ENCODE measurements at places on chromosomes 2 and 18.

DNA sequence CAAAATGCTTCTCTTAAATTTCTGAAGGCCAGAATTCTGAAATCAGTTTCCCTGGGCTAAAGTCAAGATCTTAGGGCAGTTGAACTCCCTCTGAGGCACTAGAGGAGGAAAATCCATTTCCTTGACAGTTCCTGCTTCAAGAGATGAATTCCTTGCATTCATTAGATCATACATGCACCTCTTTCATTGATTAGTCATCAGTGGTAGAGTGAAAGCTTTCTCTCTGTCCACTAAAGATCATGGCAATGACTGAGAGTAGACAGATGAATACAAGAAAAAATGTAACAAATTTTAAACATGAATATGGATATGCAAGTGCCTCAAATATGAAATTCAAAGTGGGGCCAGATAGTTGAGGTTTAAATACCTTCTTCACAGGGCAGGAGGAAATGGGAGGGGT lies 693.4 kb upstream of the TMEFF2 start:
- DNase-seq: no peak

- DNase-seq: peak; percentile 87
Measured at GRCh38 chr2:42493468-42494354, at the start of gene KCNG3. Gene KCNG3 (minus strand): TSS chr2:42493982. CDS start chr2:42493501, 481 bp downstream.

DNA sequence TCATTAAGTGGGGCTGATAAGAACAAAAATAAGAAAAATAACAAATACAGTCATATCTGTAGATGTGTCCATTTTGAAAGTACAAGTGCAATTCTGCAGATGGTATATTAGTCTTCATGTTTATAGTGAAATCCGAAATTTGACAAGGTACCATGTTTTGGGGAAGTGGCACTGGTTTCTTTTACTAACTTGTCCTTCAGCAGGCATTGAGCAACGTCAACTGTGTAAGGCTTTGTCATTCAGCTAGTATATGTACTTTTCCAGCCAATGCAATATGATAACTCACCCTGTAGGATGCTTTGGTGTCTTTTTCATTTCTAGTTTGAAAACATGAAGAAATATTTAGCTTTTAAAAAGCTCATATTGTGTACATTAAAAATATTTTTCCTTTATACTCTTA lies 139.9 kb downstream of the MCFD2 start:
- DNase-seq: no peak

DNA sequence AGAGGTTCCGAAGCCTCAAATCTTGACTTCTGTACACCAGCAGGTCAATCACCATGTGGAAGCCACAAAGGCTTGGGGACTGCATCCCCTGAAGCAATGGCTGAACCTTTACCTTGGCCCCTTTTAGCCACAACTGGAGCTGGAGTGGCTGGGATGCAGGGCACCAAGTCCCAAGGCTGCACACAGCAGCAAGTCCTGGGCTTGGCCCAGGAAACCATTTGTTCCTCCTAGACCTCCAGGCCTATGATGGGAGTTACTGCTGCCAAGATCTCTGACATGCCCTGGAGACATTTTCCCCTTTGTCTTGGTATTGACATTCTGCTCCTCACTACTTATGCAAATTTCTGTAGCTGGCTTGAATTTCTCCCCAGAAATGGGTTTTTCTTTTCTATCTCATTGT lies 285.9 kb downstream of the ASXL3 start:
- no peak for DNase-seq

DNA sequence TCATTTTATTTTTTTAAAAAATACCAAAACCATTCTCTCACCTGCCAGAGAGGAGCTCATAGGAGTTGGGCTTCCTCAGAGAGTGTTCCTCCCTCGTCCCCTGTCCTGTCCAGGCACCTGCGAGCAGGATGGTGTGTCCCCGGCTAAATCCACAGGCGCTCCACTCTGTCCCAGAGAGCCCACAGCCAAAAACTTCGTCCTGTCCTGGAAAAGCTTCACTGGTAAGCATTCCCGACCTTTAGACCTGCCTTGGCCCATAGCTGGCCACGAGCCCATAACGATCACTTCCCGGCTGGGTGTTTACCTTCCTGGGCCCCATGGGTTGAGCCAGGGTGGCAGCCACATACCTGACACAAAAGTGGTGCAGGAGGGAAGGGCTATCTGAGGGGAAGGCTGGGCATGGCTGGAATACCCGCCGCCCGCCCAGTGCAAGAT lies at the start of gene NGEF:
TSS of gene NGEF (minus strand) at position 230 of the 435 bp plus-strand sequence. CDS start 38,366 bp downstream, outside the sequence.
- no peak for DNase-seq

DNA sequence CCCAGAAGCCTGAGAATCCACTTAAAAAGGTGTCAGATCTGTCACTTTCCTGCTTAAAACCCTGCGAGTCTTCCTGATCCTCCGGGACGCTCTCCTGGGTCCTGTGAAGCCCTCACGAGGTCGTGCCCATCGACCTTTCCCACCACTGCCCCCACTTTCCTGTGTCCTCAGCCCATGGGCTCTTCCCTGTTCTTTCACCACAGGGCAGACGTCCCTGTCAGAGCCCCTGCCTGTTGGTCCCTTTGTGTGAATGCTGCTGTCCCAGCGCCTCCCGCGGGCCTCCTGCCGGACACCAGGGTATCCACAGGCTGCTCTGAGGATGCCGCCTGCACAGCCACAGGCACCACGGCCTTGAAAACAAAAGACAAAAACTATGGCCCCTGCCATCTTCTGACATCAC lies 125.6 kb downstream of the TMEM18 start:
- DNase-seq: no peak

GRCh38 chr2:101622210-101623030 lies 75.1 kb upstream of the MAP4K4 start:
- no peak for DNase-seq

GRCh38 chr2:189483571-189483970 lies 42.3 kb downstream of the WDR75 start:
- no peak for DNase-seq

DNA sequence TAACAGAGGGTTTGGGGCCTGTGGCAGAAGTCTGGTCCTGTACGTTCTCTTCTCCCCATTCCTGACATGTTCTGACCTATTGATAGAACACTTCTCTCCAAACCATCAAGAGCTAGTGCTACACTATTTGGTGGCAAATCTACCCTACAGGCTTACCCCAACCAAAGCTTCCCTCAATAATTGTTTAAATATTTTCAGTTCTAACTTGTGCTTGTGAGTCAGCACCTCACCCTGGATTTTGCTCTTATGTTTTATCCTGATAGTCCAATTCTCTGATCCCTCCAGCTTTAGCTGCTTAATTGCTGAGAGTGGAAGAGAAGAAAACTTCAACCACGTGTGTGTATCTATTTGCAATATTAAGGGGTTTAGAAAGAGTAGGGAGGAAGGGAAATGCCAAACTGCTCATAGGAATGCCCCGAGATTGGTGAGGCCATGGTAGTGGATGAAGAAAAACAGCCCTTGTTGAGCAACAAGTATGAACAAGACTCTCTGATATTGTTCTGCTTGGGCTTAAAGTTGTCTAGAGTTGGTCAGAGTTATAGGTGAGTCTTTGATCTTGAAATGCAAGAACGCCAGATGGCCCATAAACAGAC lies 67.8 kb upstream of the PARD3B start:
- no peak for DNase-seq

- no peak for DNase-seq
Measured at GRCh38 chr2:45808294-45808800, 156.9 kb downstream of the PRKCE start.

- no peak for DNase-seq
Measured at GRCh38 chr2:100818003-100818605, 1.8 kb upstream of the NPAS2 start.

GRCh38 chr2:84925336-84925723 lies 19.9 kb downstream of the TMSB10 start:
- DNase-seq: no peak

- DNase-seq: peak; percentile 76
Measured at GRCh38 chr2:120436885-120437603, 91.1 kb downstream of the INHBB start.

GRCh38 chr2:159146996-159147666 lies 139.4 kb downstream of the WDSUB1 start:
- peak; percentile 13 for DNase-seq

DNA sequence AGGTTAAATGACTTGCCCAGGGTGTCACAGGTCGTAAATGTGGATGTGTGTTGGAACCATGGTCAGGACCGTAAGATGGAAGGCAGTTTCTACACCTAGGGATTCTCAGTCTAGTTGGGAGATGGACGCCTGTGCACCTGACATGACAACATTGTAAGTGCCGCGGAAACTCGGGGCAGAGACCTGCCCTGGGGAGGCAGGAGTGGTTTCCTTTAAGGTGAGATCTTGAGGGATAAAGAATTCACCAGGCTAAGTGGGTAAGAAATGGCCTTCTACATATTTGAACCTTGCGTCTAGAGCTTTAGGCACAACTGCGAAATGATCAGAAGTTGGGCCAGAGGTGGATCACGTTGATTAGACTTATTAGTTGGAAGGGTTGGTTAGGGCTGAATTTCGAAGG lies 1.6 kb downstream of the DGKD start:
- no peak for DNase-seq

DNA sequence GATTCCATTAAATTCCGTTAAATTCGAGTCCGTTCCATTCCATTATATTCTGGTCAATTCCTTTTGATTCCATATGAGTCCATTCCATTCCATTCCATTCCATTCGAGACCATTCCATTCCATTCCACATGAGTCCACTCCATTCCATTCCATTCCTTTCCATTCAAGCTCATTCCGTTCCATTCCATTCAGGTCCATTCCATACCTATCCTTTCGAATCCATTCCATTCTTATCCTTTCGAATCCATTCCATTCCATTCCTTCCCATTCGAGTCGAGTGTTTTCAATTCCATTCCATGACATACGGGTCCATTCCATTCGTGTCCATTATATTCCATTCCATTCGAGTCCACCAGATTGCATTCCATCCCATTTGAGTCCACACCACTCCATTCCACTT lies 1127.4 kb downstream of the RPIA start:
- DNase-seq: no peak

- DNase-seq: no peak
Measured at GRCh38 chr2:217431577-217432269, 571.1 kb downstream of the TNS1 start.

Measured in NCI-H82 (cell line).